ENCODE measurements at places on chromosomes 12 and 14.

DNA sequence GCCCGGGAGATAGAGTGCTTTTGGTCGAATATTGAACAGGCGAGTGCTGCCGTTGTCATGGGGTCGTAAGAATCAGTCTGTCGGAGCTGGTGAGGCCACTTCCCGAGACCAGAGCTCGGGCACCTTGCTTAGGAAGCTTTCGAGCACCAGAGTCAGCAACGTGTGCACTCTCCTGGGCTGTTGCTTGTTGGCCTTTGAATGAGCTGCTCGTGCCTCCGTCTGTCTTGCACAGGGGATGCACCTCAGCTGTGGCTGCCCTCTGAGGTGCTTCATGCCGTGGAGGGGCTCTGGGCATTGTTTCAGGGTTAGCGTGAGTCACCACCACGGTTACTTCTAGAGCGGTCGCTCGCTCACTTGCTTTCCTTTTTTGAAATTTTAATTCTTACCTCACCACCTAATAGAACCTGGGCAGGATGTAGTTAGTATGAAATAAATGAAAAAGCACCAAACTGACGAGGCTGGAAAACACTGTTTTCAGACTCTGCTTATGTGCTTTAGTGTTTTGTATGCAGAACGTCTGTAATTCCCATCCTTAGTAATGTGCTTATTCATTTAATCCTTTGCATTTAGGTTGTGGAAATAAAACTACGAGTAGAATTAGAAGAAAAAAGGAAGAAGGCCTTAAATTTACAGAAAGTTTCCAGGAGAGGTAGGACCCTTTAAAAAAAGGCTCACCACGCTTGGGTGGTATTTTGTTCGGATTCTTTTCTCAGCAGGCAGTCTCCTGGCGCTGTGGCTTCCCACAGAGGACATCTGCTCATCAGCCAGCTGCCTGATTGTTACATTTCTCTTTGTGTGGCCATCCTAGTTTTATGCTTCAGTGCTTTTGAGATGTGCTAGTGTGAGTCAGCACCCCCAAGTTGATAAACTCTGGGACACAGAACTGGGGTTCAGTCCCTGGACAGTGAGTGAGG lies 40.6 kb downstream of the EP400 start:
- DNase-seq = no peak

DNA sequence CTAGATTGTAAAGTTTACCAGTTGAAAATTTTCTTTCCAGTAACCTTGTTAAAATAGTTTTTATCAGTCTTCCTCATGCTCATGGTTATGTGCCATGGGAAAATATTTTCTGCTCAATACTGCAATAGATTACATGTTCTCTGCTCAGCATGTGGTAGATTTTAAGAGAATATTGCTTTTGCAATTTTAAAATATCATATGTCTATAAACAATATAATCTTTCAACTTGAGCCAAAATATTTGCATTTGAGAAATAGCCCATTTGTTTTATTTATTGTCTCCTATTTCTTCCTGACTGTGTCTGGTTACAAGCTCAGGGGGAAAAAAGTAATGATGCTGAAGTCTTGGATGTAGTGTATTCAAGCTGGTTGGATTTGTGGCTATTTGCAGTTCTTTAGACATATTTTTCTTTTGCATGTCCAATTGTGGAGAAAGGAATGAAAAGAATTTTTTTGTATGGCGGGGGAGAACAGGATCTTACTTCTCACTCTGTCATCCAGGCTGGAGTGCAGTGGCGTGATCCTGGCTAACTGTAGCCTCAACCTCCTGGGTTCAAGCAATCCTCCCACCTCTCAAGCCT lies 342.6 kb upstream of the NAV3 start:
- peak; percentile 87 for DNase-seq

- DNase-seq = peak; percentile 83
Observed at GRCh38 chr12:22527999-22528398, 16.3 kb downstream of the C2CD5 start.

DNA sequence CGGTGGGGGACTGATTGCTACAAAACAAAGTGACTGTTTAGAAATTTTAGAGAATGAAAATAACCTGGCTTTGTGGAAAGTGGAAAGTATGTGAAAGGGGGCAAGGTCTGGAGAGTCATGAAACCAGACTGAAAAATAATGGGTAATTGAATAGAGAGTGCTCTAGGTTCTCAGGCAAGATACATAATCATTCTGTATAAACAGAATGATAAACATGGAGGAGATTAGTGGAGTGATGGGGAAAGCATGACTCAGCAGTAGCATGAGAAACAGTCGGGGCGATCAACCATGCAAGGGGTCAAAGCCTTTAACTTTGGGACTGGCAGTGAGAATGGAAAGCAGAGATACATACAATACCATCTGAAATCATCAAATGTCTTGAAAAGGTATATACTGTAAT lies 332.5 kb downstream of the CCER1 start:
- DNase-seq = peak; percentile 7

- DNase-seq = peak; percentile 47
Observed at GRCh38 chr12:16281157-16281556, 3.7 kb upstream of the SLC15A5 start.

DNA sequence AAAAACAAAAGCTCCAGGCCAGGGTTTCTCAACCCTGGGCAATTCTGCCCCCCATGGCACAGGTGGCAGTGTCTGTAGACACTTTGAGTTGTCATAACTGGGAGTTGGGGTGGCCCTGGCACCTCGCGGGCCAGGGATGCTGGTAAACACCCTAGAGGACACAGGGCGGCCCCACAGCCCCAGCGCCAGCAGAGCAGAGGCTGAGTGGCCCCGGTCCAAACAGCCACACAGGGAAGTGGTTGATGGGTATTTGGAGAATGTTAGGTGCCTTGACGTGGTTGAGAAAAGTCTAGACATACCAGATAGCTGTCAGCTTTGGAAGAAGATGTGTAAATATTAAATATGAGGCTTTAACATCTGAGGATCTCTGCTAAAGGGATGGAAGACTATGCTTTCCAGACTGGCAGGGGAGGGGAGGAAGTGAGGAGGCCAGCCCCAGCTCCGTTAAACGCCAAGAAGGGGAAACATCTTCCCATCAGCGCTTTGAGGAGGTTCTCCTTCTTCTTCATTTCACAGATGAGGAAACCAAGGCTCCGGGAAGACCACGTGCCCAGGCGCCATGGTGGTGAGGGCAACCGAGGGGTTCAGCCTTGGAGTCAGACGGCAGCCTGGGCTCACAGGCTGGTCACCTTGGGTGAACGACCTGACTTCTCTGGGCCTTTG lies 103.7 kb downstream of the SCARB1 start:
- DNase-seq = peak; percentile 87

GRCh38 chr12:55745361-55746173 lies 2.6 kb downstream of the GDF11 start:
- peak; percentile 61 for DNase-seq

DNA sequence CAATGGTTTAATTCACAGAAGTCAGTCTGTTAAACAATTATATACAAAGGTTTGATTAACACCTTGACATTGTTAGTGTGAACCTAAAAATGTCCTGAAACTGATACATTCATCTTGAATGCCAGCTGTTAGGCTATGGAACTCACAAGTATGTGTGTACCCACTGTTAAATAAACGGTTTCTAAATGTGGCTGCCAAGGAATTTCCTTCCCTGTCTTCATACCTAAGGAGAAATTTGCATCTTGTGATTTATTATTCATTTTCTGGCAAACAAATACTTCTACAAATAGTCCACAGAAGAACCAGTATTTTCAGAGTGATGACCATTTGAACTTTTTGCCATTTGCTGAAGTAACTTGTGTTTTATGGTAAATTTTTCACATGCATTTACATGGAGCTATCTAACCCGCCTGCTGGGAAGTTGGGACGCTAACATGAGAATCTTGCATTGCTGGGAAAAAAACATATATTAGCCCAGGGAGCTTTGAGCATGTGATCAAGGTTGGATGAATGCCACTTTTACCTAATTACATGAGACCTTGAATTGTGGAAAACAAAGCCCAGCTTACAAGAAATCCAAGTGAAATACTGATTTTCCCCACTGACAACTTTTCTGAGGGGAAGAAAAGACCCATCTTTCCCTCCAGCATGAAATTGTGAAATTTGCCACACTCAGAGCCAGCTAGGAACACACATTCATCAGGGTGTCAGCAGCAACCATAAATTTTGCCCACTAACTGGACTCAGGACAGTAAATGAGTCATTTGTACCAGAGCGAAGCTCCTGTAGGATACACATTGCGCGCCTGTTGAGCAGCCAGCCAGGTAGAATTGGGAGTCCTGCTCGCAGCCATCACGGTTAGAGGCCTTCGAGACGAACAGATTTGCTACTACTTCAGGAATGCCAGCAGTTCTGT lies 118.0 kb downstream of the KICS2 start:
- DNase-seq = peak; percentile 47

- DNase-seq = no peak
Observed at GRCh38 chr12:11026118-11026517, 3.7 kb upstream of the TAS2R19 start.

- DNase-seq = no peak
Observed at GRCh38 chr12:89206390-89206789, 145.9 kb downstream of the DUSP6 start.
